GM04504 (cell line): ENCODE measurements at places on chromosomes 1 and 21.

DNA sequence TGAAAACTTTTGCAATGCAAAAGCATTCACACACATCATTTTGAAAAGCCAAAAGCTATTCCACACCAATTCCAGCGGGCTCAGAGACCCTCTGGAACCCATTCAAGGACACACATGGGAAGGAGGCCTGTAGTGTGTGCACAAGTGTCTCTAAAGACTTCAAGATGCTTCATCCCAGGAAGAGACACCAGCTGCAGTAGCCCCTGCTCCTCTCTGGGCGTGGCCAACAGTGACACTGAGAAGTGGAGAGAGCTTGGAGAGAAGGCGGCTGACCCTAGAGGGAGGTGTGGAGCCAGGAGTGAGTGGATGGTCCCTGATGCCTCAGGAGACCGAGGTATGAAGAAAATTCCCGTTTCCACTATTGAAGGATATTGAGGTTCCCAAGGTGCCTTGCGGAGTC is 14.9 kb upstream of the TNNI1 start:
- DNase-seq = no peak

DNA sequence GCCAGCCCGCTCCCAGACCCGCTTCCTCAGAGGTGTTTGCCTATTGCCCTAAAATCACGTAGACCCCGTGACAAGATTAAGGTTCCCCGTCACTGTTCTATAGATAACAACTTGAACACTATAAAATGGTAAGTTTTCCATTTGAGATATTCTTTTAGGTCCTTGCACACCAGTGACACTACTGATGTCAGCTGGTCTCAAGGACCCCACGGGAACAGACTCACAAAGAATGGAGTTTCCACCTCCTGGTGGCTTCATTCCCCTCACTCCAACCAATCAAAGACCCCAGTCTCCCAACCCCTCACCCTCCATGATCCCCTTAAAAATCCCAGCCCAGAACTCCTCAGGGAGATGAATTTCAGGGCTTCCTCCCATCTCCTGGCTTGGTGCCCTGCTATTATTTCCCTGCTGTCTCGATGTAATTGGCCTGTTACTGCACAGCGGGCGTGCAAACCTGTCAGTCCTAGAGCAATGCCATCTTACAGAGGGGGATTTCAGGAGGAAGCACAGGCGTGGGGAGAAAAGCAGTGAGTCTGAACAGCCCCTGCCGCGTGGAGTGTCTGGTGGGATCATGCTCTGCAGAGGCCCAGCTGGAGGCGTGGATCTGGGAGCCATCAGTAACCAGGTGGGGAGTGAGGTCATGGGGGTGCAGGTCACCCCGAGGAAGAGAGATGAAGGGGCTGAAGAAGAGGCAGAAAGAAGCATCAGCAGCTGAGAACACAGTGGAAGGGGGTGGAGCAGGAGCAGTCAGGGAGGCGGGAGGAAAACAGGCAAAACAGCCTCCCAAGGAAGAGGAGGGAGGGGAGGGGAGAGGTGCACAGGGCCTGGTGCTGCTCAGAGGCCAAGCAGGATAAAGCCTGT is 35.1 kb upstream of the LBR start:
- no peak for DNase-seq

DNA sequence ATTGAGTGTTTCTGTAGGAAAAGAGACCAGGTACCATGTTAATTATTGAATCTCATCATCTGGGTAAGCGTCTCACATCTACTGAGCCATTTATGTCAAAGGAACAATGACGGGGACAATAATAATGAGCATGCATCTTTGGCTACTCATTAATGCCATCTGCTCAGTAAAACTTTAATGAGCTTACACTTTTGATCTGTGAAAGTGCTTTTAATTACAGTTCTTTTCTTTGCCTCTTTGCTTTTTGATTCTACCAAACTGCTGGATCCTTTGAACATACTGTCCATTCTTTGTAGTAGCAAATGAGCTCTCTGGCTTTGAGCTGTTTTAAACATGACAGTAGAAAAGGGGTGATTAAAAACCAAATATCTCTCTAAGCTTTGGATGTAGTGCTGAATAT is 181.2 kb upstream of the IVNS1ABP start:
- no peak for DNase-seq

DNA sequence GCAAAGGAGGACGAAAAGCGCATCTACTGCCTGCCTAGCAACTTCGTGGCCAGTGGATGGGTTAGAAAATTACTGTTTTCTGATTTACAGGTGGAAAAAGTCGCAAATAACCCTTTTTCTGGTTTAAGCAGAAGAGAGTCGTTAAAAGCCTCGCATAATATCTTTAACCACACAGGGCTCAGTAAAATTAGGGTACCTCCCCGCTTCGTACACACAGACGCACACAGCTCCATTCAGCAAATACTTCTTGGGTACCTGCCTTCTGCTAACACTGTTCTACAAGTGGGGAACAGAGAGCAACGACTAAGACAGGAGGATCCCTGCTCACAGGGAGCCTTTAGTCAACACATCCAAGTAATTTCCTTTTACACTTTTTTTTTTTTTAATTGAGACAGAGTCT is 704 bp downstream of the ALG6 start:
- no peak for DNase-seq

DNA sequence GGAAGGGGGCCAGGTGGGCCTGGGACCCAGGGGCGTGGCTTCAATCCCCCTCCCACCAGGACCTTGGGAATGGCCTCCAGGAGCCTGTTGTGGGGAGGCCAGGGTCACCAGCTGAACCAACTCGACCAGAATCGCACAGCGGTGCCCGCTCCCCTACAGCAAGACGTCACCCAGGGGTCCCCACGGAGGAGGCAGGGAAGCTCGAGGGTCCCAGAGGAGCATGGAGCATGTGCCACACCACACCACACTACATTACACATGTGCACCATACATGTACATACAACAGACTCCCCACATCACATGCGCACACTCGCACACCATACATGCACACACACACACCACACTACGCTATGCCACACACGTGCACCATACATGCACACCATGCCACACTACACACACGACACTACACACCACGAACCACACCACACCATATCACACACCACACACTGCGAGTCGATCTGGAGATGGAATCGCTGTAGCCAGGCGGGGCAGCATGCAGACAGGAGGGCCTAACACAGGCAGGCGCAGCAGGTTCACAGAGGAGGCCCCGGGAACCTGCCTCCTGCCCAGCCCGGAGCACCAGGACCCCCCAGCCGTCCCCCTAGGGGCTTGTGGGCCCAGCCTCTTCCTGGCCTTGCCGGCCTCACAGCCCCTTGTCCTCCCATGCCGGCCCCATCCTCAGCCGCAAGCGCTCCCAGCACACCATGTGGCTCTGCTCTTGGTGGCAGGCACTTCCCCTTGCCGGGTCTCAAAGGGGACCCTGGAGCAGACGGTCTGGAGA is 596 bp downstream of the ITGB2 start:
- no peak for DNase-seq

DNA sequence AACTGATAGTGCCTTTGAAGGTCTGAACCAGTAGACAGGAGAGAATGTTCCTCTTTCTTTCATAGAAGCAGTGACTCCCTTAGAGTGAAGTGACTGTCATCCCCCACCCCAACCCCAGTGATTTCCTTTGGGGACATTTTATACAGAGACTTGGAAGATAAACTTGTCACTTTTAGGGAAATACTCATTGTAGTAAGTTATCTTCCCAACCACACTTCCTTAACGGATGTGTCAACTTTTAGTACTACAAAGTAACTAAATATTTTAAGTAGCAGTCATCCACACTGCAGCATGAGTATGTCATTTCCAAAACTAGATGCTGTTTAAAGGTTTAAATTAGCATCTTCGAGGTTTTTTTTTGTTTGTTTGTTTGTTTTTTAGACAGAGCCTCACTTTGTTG is 13.7 kb downstream of the LRRC8B start:
- DNase-seq = no peak
